CD4-positive, alpha-beta T cell treated with Interleukin-12 subunit alpha and Interleukin-12 subunit beta, for 1 hour (primary cell): ENCODE measurements at places on chromosomes 12 and 14.
A peak's percentile ranks its signal among the peaks of the same experiment; 100 is the strongest.

DNA sequence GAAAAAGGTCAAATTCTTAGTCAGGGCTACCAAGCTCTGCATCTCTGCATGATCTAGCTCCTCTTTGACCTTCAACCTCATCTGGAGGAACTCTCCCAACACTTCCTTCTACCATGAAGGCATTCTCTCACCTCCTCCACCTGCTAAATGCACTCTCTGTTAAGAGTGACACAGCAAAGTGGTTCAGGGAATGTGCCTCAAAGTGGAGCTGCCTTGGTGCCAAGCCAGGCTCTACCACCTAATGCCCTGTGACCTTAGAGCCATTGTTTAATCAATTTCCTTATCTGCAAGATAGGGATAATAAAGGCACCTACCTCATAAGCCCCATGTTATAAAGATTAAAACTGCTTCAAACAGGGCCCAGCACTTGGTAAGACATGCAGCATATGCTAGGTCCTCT lies 236.7 kb downstream of the ANO2 start:
- DNase-seq, result no peak

- no peak for DNase-seq
Measured at GRCh38 chr12:95546491-95546813, 4.8 kb downstream of the USP44 start.

GRCh38 chr12:14656846-14657245 lies 39.6 kb downstream of the GUCY2C start:
- DNase-seq, result no peak

- DNase-seq, result no peak
Measured at GRCh38 chr12:122137229-122137628, 36.8 kb downstream of the IL31 start.

DNA sequence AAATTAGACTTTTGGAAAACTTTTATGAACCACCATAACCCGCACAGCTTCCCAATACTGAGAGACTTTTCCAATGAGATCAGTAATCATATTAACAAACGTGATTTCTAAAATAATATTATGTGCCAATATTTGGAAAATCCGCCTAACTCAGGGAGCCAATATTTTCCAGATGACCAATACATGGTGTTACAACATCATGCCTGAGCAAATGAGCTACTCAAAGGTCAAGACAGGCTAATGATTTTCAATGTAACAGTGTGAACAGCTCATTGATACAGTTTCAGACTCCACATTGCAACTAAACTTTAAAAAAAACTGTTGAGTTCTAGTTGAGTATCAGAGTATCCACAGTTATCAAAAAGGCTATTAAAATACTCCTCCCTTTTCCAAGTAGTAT lies 46.8 kb downstream of the RNF34 start:
- DNase-seq, result no peak

- no peak for DNase-seq
Measured at GRCh38 chr12:66050610-66051009, 79.9 kb downstream of the LLPH start.

- no peak for DNase-seq
Measured at GRCh38 chr12:43550831-43551271, 1.2 kb downstream of the ADAMTS20 start.

DNA sequence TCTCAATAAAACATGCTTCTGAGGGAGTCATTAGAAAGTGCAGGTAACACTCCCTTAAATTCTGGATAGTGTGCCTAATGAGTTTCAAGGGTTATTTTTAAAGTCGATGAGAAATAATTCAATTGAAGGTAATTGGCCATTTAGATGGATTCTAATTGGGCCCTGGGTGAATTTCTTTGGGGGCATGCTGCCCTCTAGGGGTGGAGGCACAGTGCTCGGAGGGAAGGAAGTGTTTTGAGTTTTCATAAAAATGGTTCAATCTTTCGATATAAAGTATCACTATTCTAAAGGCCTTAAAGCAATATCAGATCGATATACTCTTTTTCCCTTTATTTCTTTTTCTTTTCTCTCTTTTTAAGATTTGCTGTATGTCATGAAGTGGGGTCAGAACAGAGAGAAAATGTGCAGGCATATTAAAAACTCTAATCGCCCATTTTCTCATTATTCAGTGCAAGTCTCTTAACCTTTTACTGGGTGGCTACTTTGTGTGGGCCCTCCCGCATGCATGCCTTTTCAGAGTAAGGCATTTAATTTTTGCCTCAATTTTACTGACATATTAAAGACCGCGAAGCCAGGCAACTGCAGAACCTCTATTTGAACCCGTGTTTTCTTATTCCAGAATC lies 25.5 kb downstream of the NKX2-8 start:
- peak; percentile 5 for DNase-seq

GRCh38 chr14:97977651-97978261 lies 1180.6 kb downstream of the VRK1 start:
- DNase-seq, result peak; percentile 74

GRCh38 chr14:99575043-99576023 lies 28.7 kb downstream of the CCDC85C start:
- DNase-seq, result no peak

DNA sequence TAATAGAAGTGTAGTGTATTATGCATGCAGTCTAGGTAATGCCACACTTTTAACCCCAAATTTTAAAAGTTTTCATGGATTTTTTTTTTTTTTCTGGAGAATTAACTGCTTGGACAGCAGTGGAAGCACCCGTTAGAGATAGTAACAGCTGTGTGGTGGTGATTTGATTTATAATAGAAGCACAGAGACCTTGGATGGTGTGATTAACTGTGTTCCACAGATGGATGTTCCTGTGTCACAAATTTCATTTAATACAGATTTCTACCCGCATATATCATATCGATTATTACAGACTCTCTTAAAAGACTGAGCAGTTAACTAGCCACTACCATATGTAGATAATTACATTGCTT lies 47.0 kb downstream of the IFT81 start:
- no peak for DNase-seq

DNA sequence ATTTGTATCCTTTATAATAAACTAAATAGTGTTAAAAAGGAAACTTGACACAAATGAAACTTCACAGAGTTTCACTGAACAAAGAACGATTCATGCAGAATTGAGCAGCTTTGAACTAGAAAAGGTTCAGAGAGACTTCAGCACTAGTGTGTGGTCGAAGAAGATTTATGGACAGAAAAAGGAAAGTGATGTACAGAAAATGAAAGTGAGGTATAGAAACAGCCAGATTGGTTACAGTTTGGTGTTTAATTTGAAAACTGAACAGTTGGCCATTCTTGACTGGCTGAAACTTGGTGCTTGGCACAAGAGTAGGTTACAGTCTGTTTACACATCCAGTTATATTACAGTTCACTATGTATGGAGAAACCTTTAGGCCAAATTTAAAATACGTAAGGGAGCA lies 207.1 kb downstream of the GALC start:
- DNase-seq, result no peak

GRCh38 chr14:56733396-56733795 lies 76.9 kb downstream of the OTX2 start:
- DNase-seq, result no peak

- DNase-seq, result no peak
Measured at GRCh38 chr12:12032260-12032791, 38.4 kb upstream of the BCL2L14 start.

DNA sequence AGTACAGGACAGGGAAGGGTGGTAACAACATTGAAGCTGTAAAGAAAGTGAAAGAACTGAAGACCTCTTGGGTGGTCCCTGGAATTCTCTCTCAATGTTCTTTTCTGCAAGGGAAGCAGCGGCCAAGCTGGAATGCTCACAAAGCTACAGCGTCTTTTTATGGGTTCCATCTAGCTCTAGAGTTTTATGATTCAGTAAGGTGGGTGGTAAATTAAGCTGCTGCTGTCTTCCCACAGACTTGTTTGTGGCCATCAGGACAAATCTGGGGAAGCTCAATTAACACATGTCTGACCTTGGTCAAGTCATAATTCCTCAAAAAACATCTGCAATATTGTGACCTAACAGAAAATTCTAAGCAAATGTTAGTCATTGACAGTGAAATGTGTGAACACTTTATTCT lies 139.1 kb downstream of the MED13L start:
- no peak for DNase-seq

- no peak for DNase-seq
Measured at GRCh38 chr12:49121047-49121696, 10.0 kb downstream of the TUBA1B start.

DNA sequence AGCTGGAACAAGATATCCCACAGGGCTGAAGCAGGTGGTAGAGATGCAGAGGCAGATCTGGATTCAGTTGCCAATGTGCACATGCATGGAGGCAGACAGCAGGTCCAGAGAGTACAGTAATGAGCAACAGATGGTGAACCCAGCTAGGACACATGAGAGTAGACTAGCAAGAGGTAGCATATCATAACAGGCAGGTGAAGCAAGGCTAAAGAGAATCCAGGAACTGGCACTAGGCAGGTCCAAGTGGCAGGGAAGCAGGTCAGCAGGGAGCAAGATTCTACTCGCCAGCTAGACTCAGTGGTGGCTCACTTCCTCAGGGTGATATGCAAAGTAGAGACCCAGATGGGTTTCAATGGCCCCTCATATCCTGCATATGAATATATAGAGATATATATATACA lies 15.3 kb upstream of the MYF6 start:
- no peak for DNase-seq

- no peak for DNase-seq
Measured at GRCh38 chr14:79661752-79662151, 549.6 kb downstream of the DIO2 start.

GRCh38 chr12:130031571-130032189 lies 127.9 kb upstream of the TMEM132D start:
- peak; percentile 36 for DNase-seq

- no peak for DNase-seq
Measured at GRCh38 chr12:64181430-64182291, 40.4 kb downstream of the KICS2 start.

DNA sequence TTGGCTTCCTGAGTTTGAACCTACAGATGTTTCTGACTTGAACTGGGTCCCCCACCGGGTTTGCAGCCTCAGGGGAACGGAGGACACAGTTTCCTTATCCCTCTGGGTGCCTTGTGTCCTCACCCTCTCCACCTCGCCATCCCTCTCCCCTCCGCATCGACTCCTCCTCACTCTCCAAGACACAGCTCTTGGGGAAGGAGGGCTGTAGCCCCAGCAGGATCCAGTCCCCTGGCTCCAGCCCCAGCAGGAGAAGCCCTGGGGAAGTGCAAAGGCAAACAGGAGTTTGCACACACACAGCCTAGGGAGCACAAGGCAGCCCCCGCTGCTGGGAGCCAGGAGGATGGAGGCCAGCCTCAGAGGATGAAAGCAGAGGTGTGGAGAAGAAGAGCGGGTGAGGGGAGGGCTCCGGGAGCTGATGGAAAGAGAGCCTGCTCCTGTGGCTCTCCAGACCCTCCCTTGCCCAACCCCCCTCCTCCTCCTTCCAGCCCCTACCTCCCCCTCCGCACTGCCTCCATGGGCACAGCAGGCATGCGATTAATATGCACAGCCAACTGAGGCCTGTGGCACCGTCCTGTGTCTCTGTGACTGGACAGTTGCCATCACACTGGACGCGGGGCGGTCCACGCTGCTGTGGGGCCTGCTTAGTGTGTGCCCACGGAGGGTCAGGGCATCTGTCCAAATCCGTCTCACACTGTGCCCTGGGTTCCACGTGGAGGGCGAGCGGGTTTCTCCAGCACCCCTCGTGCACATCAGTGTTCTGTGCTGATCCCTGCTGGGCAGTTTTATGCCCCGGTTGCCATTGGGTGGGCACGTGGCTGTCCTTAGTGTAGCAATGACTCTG lies 193.7 kb upstream of the DIO3 start:
- no peak for DNase-seq

- DNase-seq, result no peak
Measured at GRCh38 chr12:47855502-47855901, 35.8 kb upstream of the HDAC7 start.
